ENCODE measurements at places on chromosomes 16 and 17.

- DNase-seq, result no peak
Measured at GRCh38 chr16:50743581-50744225, 1.8 kb downstream of the CYLD start.

DNA sequence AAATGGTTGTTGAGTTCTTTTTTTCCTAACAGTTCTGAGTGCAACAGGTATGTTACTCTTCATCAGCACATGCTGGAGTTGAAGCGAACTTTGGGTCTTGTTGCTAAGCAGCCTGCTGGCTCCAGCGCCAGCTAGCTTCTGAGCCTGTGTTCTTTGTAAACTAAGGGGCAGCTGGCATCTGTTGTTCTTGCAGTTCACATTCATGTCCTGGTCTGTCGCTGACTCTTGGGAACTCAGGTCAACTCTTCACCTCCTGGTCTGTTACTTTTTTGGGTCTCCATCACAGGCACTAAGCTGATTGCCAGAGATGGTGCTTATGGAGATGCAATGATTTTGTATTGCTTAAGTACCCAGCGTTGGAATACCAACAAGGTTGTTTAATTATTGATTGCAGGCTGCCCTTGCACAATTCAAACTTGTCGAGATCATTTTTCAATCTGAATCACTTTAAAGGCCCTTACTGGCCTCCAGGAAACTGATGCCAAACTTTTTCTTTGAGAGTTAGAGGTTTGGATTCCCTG, 40.9 kb downstream of the USP10 start:
- no peak for DNase-seq

DNA sequence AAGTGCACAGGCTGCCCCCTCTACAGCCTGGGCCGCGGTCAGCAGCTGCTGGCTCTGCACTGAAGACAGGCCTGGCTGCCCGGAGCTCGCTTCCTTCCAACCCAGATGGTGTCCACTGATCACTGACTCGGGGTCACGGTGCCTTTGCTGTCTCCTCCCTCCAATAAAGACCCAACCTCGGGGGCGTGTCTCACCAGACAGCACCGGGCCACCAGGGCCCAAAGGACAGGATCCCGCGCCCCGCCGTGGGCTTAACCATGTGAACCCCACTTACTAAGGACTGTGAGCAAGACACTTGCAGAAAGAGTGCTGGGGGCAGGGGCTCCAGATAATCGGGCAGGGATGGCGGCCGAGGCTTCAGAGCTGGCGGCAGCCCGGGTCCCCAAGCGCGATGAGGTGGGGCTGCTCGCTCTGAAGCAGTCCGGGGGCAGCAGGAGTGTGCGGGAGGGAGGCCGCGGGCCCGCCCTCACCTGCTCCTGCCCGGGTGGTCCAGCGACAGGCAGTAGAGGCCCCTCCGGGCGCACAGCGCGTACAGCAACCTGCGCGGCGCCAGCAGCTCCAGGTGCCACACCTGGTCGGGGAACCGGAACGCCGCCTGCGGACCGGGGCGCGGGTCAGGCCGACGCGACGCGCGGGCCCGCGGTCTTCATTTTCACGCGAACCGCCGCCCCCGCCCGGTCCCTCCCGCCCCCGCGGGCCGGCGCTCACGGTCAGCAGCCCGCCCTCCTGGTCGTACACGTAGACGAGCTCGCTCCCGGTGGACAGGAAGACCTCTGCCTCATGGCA, 502 bp downstream of the FAAP100 start:
- peak; percentile 23 for DNase-seq

- no peak for DNase-seq
Measured at GRCh38 chr16:88731699-88732098, 25.4 kb downstream of the CTU2 start.

GRCh38 chr16:50272687-50273381, 6.5 kb downstream of the ADCY7 start:
- no peak for DNase-seq

DNA sequence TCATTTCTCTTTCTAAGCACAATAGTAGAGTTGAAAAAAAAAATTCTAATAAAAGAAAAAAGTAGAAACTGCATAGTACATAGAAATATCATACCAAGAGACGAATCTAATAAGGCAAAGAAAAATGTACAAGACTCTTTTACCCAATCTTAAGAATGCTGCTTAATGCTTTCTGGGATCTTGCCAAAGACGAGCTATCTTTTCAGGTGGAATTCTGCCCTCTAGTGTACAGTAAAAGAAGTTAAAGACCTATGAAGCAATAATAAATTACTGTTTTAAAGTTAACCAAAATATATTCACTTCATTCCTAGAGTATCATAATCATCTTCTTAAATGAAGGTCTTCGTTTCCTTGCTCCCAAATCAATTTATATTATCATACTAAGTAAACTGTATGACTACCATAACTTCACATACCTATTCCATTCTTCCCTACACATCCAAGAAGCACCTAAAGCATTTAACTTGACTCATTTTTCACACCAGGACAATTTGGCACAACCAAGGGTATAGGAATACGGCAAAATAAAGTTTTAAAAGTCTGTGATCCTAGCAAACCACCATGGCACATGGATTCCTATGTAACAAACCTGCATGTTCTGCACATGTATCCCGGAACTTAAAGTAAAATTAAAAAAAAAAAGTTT, 47.7 kb downstream of the CFDP1 start:
- DNase-seq, result no peak

DNA sequence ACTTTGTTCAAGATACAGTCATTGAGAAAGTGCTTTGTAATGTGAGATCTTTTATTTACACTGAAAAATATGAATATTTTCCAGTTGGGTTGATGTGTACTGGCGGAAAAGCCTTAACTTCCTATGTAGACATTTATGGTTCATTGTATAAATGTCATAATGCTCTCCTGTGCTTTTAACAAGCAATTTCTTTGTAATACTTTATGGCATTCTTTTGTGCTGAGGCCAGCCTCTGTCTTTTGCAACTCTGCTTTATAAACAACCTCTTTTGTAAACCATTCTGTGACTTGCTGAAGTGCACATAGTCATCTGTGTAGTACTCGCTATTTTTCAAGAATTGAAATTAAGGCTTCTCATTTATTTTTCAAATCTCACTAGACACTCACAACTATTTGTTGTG, 291.2 kb downstream of the CDH11 start:
- DNase-seq, result no peak

DNA sequence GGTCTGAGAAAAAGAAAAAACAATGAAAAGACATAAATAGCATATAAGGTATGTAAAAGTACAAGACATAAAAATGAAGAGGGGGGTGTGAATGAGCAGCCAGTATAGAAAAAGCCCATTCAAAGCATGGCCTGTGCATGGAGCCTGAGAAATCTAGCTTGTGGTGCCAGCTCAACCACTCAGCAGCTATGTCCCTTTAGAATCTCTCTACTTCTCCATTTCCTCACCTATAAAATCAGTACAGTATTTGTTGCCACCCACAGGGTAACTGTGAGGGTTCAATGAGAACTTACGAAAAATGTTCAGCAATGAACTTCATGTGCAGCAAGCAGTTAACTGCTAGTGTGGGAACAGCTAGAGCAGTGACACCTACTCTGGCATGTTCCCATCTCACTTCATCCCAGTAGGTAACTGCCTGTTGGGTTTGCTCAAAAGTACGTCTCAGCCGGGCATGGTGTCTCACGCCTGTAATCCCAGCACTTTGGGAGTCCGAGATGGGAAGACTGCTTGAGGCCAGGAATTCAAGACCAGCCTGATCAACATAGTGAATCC, 15.3 kb downstream of the CYTH1 start:
- no peak for DNase-seq

DNA sequence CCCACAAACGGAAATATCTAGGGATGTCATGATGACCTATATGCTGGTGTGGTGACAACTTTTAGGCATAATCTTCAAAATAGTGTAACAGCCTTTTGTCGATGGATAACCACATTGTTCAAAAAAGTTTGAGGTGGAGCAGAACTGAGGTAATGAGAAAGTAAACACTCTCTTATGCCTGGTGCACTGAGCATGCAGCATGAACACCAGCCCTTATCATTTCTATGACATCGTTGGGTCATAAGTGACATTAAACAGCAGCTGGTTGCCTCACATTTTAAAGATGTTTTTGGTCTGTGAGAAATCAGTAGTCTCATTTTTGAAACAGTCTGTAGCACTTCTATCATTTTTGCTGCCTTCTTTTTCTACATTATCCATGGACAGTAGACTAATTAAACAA, 1.8 kb downstream of the KRT23 start:
- DNase-seq, result no peak

DNA sequence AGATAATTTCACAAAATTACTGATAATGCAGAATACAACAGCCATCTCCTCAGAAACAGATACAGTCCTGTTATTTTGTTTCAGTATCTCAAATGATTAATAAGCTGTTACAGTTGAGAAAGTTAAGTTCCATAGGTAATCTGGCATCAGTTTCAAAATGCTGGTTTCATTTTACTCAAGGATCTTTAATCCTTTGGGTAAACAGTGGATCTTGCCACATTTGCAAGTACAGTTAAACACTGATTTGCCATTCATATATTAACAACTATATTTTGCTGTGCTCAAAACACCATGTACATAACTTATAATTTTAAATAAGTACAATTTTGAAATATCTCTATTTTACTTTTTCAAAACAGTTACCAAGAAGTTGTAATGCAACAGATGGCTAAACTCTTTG, 31.2 kb downstream of the RPGRIP1L start:
- DNase-seq, result no peak

- no peak for DNase-seq
Measured at GRCh38 chr17:13490427-13490826, 111.3 kb downstream of the HS3ST3A1 start.

- no peak for DNase-seq
Measured at GRCh38 chr16:10356870-10357842, 28.7 kb upstream of the ATF7IP2 start.

- no peak for DNase-seq
Measured at GRCh38 chr16:2473446-2473926, 1.4 kb upstream of the TBC1D24 start.

DNA sequence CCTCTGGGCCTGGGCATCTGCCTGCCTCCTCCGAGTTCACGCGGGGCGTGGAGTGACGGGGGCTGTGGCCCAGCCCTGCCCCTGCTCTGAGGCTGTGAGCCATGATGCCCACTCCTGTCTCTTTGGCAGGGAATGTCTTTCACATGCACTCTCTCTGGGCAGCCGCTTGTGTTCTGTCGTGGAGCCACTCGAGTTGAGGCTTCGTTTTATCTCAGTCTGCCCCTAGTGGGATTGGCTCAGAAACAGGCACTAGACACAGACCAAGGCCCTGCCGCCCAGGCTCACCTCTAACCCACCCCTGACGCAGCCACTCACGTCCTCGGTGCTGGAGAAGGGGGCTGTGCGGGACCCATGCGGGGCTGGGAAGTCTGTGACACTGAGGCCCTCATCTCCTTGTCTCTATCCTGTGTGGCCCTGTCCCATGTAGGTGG, 67.5 kb upstream of the KCTD5 start:
- DNase-seq, result no peak

DNA sequence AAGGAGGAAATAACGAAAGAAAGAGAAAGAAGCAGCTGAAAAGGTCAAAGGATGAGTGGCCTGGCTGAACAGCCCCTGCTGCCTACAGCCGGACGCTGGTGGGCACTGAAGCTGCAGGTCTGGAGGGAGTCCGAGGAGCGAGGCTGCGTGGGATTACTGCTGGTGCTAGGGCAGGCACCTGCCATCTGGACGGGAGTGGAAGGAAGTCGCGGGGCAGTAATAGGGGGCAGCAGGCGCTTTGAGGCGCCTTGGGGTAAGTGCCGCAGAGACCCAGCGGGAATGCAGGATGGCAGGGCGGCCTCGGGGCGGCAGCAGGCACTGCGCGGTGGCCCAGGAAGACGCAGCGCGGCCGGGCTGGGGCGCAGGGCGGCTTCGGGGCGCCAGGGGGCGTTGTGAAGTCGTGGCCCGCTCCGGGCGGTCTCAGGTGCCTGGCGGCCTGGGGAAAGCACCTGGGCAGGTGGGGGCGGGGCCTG, 303 bp upstream of the SCNN1G start:
- peak; percentile 82 for DNase-seq

- no peak for DNase-seq
Measured at GRCh38 chr17:36900160-36900512, 37.1 kb upstream of the LHX1 start.

- DNase-seq, result no peak
Measured at GRCh38 chr17:79946352-79947231, 89.1 kb downstream of the TBC1D16 start.

- DNase-seq, result no peak
Measured at GRCh38 chr17:16435925-16436886, 20.8 kb downstream of the TRPV2 start.

DNA sequence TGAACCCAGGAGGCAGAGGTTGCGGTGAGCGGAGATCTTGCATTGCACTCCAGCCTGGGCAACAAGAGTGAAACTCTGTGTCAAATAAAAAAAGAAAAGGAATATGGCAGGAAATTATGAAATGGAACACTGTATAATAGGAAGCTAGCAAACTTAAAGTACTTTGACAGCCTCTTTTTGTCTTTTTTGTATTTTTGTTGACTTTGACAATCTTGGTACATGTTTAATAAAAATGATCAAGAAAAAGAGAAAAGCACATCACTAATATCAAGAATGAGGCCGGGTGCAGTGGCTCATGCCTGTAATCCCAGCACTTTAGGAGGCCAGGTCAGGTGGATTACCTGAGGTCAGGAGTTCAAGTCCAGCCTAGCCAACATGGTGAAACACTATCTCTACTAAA, 5.5 kb downstream of the ATF7IP2 start:
- DNase-seq, result no peak

GRCh38 chr16:57112403-57113041, 20.1 kb downstream of the CPNE2 start:
- DNase-seq, result no peak

- DNase-seq, result no peak
Measured at GRCh38 chr17:33560165-33560564, 267.1 kb upstream of the ASIC2 start.

GRCh38 chr16:88939245-88939971, 37.6 kb downstream of the CBFA2T3 start:
- DNase-seq, result peak; percentile 21

DNA sequence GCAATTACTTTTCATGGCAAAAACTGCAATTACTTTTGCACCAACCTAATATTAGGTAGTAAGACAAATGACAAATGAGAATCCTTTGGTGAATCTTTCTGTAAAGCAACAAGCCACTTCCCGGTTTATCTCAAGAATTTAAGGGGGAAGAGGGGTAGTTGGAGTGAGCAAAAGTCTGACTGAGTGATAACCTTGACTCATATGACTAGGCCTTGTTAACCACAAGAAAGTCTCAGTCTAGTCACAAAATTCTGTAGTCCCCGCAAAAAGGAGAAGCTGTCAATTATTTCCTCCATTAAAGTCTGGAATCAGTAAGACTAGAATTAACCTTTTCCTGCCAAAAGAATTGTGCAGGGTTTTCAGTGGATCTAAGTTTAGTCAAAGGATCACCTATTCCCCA, 72.2 kb upstream of the GNAO1 start:
- no peak for DNase-seq

DNA sequence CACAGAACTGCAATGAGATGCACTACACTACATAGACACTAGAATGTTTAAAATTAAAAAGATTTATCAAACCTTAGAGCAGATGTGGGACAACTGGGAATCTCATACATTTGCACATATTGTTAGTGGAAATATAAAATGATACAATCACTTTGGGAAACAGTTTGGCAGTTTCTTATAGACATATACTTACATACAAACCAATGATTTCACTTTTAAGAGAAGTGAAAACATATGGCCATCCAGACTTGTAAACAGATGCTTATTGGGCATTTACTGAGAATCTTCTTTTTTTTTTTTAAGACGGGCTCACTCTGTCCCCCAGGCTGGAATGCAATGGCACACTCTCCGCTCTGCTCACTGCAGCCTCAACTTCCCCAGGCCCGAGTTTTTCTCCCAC, 50.1 kb downstream of the AXIN2 start:
- no peak for DNase-seq

GRCh38 chr16:87351320-87351698, 32.3 kb downstream of the FBXO31 start:
- no peak for DNase-seq

GRCh38 chr17:7997186-7997585, 5.2 kb upstream of the GUCY2D start:
- peak; percentile 74 for DNase-seq
